Activated CD4-positive, alpha-beta T cell treated with anti-CD3 and anti-CD28 coated beads, Interleukin-2, Interleukin-6, amounts not matched to agents 100 ng/mL and 50 ng/mL, durations not matched to agents 16 hours and 8 hours (primary cell): ENCODE measurements at places on chromosomes 7 and 10.

- DNase-seq, result no peak
These were observed 1.5 kb downstream of the CPSF4 start for GRCh38 chr7:99440195-99440594.

- DNase-seq, result no peak
These were observed 5.5 kb upstream of the ELOVL3 start for GRCh38 chr10:102220612-102221011.

- no peak for DNase-seq
These were observed 191.1 kb upstream of the TCF7L2 start for GRCh38 chr10:112758961-112759360.

DNA sequence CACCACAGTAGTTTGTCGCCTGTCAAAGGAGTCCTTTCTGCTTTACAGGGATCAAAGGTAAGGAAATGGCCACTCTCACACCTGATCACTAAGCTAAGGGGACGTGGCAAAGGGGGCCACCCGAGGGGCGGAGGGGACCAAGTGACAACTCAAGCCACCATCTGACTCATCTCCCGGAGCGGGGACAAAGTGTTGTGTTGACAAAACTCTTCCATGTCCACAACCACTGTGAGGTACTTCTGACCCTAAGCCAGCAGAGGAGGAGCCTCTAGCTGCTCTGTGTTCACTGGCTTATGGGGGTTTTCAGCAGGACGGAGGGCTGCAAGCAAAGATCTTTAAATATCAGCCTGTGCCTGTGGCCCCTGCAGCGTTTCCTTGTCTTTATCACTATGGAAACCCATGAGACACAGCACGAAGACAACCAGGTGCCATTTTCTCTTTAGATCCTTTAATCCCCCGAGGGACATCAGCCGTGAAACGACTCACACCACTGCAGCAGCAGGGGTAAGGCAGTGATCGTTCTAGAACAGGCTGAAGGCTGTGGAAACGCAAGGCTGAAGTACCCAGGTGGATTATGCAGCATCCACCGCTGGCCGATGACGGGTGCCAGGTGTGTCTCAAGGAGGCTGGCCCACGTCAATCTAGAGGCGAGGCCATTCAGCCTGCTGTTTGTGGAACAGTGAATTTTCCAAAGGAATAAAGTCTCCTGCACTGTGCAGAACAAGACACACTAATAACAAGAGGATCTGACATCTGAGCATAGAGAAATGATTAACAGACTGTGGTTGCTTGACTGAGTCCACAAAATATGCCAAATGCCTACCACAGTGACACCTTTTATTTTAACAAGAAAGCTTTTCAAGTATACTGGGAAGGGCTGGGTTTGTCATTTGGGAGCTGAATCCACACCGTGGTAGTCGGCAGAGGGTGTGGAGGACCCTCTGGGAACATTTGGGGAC is 26.6 kb upstream of the DDC start:
- no peak for DNase-seq

GRCh38 chr10:12455766-12456165 is 106.4 kb downstream of the CAMK1D start:
- no peak for DNase-seq

GRCh38 chr10:91409869-91410637 is at the start of gene HECTD2:
Gene HECTD2 (plus strand): TSS chr10:91410344. CDS start chr10:91410439, 95 bp downstream.
- peak; percentile 83 for DNase-seq

DNA sequence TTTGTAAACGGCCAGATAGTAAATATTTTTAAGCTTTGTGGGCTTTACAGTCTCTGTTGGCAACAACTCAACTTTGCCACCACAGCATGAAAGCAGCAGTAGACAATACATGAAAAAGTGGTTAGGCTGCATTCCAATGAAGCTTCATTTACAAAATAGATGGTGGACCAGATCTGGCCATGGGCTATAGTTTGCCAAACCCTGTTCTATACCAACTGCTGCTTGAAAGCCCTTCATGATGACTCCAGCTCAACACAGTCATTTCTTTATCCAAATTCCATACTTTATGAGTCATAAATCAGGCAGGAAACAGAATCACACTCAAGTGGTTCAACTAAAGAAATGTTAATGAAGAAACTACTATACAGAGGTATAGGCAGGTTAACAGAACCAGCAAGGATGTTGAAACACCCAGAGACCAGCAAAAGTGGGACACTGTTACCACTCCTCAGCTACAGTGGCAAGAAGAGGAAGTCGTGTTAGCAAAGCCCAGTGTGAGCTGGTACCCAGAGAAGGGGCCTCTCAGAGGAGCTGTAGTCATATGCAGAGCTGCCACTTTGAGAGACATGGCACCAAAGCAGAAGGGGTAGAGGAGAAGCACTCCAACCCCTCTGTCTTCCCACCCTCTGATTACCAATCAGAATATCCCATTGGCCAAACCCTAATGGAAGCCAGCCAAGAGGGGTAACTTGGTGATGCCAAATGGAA is 72.5 kb downstream of the PRLHR start:
- DNase-seq, result peak; percentile 14

DNA sequence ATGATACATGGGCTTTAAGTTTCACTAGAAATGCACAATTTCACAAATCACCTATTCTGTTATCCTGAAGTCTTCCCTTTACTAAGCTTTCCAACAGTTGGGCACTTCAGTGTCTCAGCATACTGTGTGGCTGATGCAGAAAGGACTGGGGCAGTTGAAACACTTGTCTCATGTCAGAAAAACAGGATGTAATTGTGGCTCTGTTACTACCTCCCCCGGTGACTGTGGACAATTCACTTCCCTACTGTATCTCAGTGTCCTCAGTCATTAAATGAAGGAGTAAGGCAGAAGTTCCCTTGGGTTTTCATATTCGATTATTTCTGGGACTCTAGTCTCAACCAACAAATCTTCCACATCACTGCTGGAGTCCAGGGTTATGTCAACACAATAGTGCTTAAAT is 17.9 kb downstream of the ANKRD22 start:
- peak; percentile 31 for DNase-seq

DNA sequence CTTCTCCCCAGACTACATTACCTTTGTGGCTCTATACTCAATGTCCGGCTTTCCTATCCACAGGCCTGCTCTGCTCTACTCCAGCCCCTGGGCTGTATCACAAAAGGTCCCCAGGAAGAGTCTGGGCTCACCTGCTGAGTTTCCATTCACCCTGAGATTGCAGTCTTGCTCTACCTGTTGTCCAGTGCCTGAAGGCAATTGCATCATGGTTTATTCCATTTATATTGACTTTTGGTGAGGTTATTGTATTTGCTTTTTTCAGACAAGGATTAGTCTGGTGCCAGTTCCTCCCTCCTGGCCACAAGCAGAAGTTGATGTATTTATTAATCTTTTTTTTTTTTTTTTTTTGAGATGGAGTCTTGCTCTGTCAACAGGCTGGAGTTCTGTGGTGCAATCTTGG is 273.1 kb downstream of the XPNPEP1 start:
- DNase-seq, result no peak

DNA sequence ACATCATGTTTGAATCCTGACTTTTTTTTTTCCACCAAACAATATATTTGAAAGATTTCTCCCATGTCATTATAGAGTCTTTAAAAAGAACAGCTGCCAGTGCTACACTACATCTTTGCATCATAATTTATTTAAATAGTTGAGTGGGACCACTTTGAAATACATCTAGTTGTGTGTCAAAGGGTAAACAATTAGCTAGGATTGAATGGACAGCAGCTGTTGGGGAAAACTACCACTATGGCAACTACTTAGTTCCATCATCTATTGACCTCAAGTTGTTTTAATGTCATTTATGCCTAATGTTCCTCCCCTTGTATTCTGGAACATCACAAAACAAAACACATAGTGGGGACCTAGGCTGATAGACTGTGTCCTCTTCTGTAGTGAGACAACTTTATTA is 985.1 kb downstream of the SORCS1 start:
- DNase-seq, result no peak

DNA sequence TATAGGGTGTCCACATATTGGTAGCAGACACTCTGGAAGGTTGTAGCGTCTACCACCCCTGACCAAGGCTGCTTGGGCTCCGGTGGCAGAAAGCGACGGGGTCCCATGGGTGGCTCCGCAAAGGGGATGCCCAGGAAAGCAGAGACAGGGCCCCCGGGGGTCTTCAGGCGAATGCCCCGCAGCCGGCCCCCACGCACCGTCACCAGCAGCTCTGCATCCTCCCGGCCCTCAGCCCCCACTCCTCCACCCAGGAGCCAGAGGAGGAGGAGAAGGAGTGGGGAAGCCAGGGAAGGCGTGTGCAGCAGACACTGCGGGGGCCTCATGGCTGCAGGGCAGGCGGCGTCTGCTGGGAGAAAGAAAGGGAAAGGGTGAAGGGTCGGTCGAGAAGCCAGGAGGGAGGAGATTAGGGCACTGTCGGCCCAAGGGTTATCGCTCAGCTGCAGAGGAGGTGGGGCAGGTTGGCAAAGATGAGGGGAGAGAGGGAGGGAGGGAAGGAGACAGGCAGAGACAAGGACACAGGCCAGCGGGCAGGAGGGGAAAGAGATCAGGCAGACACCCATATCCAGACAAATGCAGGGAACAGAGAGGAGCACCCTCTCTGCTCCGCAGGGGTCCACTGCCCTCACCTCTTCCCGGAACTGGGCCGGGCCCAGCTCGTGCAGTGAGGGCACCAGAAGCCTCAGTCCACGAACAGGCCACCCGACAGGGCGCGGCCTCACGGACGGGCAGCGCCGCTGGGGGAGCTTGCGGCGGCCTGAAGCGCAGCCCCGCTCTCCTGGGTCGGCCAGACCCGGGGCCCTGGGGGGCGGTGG is 1.6 kb downstream of the ACHE start:
- no peak for DNase-seq

- no peak for DNase-seq
These were observed 45.3 kb upstream of the FAM133B start for GRCh38 chr7:92635538-92635937.

DNA sequence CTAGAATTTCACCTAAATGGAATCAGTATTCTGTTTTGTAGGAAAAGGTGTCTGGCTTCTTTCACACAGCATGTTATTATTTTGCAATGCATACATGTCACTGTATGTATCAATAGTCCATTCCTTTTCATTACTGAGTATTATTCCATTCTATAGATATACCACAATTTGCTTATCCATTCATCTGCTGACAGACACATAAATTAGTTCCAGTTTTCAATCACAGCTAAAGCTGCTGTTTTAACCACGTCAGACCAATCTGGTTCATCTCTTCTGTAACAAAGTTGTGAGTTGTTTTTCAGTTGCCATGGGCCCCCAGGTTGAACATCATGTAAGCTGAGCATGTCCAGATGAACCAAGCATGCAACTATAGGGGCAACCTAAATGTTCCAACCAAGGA is 282.1 kb upstream of the MKLN1 start:
- DNase-seq, result no peak

- no peak for DNase-seq
These were observed 63.8 kb downstream of the ZNF438 start for GRCh38 chr10:30967650-30968410.

DNA sequence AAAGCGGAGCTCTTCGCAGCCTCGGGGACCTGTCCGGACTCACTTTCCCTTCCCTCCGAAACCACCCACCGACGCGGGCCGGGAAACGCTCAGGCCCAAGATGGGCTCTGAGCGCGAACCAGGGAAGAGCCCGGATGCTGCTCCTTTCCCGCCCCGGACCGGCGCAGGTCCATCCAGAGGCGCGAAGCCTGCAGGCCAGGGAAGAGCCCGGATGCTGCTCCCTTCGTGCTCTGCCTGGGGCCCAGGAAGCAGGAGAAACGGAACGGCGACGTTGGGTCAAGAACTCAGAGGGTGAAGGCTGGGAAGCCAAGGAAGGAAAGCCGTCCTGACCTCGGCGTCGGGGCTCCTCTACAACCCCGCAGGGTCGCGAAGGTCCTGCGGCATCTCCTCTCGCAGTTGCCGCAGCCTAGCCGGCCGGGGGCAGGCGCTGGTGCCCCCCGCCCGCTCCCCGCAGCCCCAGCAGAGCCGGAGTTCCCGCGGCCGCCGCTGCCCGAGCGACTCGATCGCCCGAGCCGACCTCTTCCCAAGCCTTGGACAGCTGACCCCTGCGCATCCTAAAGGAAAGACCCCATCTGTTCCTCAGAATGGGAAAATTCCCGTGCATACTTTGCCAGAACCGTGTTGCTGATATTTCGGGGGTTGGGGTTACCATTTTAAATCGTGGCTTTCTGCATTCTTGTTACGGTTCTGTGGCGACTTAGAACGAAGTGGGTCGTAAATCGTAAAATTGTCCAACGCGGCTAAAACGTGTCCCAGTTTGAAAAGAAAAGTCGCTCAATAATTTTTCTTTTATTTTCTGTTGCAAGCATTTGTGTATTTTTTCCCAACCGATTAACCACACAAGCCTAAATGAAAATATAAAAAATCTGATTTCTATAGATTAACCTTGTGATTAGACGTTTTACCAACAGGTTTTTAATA is 7.5 kb downstream of the HOXA1 start:
- DNase-seq, result no peak

DNA sequence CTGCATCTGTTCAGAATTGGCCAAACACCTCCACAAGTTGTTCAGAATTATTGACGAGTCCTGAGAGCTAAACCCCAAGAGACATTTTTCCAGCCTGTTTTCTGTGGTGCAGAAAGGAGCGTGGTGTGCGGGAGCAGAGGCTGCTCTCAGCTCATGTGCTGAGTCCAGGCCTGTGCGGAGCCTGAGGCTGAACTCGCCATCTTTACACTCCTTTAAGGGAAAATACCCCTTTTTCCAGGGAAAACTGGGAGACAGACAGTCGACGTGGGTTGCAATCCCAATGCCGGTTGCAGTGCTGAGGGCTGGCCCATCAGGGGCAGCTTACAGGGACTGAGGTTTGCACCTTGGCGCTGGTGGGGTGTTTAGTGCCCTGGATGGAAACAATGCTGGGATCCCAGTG is 112.2 kb downstream of the ADARB2 start:
- DNase-seq, result no peak

GRCh38 chr7:122975341-122975740 is 20.2 kb downstream of the TAS2R16 start:
- no peak for DNase-seq

DNA sequence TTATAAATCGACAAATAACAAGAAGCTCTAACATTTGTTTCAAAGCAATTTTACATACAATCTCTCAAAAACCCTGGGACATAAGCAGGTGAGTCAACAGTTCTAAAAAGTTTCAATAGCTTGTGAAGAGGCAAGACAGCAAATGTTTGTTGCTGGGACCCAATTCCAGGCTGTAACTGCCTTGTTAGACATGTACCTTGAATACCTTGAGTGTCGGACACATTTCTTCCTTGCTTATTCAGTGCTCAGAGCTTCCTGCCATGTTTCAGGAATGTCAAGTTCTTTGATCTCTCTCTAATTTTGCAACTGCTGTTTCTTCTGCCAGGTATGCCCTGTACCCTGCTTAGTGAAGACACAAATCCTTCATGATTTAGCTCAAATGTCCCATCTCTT is 5.1 kb downstream of the CH25H start:
- DNase-seq, result no peak

- no peak for DNase-seq
These were observed 5.7 kb downstream of the AQP1 start for GRCh38 chr7:30917216-30917893.
